ENCODE measurements at places on chromosomes 2 and 18.

DNA sequence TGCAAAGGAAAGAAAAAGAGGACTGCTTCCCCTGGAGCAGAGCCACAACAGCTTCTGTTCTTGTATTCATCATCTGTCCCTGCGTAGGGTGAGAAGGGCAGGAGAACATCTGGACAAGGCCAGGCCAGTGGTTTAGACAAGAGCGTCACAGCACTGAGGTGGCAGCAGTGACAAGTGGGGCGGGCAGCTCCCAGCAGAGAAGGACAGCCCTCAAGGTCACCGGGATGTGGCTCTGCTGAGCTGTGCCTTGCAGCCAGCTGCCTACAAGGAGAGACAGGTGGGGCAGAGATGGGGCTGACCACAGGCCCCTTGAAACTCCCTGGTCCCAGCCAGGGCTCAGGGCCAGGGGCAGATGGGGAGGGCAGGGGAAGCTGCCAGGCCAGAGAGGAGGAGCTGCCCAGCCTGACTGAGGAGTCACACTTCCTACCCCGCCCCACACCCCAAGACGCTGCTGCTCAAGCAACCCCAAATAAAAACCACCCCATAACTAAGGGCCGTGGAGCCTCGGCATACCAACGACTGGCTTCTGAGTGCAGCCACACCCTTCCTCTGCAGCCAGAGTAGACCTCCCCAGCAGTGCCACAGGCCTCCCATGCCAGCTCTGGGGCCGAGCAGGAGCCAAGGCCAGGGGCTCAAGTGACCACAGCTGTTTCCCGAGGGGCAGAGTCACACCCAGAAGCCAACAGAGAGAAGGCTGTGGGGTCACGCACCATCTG is 5.4 kb downstream of the RAB11FIP5 start:
- DNase-seq, result no peak

GRCh38 chr18:22604390-22604985 is 186.8 kb upstream of the CTAGE1 start:
- no peak for DNase-seq

DNA sequence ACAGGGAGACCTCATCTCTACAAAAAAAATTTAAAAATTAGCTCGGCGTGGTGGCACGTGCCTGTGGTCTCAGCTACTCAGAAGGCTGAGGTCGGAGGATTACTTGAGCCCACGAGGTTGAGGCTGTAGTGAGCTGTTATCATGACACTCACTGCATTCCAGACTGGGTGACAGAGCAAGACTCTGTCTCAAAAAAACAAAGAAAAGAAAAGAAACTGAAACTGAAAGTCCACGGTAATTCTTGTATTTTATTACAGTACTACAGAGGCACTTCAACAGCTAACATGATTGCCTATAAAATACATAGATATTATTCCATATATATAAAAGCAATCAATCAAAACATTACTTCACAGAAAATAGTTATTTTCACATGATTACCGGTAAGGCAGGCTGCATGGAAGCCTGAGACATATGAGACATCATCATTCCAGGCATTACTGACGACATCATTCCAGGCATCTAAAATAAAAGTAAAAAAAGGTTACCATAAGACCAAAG is 23.1 kb downstream of the PRPF40A start:
- DNase-seq, result peak; percentile 12

- no peak for DNase-seq
Observed at GRCh38 chr2:134087371-134087921, 166.4 kb upstream of the MGAT5 start.
